Mesenchymal stem cell (in vitro differentiated cells and primary cell): ENCODE measurements at places on chromosomes 12 and 14.
A peak's percentile ranks its signal among the peaks of the same experiment; 100 is the strongest.

- DNase-seq: no peak
Measured at GRCh38 chr12:106213662-106214061, 34.2 kb downstream of the CKAP4 start.

DNA sequence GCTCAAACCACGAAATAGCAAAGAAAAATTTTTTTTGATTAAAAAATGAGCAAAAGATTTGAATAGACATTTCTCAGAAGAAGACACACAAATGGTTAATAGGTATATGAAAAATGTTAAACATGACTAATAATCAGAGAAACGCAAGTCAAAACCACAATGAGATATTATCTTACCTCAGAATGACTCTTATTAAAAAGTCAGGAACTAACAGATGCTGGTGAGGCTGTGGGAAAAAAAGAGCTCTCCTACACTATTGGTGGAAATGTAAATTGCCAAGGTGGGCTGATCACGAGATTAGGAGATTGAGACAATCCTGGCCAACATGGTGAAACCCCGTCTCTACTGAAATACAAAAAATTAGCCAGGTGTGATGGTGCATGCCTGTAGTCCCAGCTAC is 315.5 kb upstream of the FLRT2 start:
- no peak for DNase-seq

- DNase-seq: no peak
Measured at GRCh38 chr12:22340143-22340542, 5.6 kb upstream of the ST8SIA1 start.

DNA sequence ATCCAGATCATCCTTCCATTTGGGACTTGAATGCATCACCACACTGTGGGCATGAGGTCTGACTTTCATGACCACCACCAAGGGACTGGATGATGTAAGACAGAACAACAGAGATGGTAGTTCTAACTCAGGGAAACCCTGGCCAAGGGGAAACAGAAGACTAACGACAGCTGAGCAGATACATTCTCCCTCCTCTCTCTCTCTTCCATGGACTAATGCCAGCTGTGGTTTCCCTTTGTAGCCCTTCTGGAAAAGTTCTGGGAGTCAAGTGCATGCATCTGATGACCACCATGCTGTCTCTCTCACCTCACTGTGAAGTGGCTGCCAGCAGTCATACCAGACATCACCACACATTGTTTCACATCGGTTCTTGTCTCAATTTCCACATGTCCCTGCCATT is 3.4 kb downstream of the TAS2R30 start:
- DNase-seq: no peak

GRCh38 chr12:4059898-4060568 is 186.8 kb upstream of the PARP11 start:
- DNase-seq: no peak

- no peak for DNase-seq
Measured at GRCh38 chr14:35556548-35556947, 22.6 kb downstream of the INSM2 start.

- DNase-seq: no peak
Measured at GRCh38 chr12:52772188-52772587, 5.0 kb downstream of the KRT76 start.

DNA sequence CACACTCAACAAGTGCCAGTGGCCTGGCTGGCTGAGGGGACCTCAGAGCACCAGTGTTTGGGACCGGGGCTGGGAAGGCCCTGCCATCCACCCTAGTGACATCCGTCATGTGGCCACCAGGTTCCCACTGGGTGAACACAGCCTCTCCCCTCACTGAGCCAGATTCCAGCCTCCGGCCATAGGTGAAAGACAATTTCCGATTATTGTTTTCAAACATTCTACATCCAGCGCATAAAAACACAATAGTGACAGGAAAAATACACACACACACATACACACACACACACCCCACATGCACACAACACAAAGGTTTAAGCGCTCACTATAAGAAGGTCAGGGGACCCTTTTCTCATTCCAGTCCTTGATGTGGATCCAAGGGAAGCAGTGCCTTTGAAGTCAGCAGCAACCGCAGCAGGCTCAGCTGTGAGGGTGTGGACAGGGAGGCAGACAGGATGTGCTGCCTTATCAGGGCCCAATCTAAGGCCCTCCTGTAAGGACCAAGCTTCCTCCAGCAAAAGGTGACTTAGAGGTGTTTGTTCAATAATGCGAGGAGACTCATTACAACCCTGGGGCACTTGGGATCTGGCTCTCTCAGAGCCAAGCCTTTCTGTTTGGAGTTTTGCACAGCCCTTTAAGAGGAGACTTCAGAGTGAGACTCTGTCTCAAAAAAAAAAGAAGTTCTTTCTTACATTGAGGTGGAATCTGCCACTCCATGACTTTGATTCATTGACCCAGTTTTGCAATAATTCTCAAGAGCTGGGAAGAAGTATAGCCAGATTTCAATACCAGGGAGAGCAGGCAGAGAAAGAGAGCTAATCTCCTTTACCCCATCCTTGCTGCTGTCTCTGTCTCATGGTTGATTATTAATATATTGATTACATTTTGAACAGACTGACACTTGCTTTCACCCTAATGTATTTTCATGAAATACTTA is 227.8 kb downstream of the ZFP36L1 start:
- DNase-seq: peak; percentile 40

- peak; percentile 80 for DNase-seq
Measured at GRCh38 chr12:113766879-113767878, 198.9 kb downstream of the RBM19 start.

DNA sequence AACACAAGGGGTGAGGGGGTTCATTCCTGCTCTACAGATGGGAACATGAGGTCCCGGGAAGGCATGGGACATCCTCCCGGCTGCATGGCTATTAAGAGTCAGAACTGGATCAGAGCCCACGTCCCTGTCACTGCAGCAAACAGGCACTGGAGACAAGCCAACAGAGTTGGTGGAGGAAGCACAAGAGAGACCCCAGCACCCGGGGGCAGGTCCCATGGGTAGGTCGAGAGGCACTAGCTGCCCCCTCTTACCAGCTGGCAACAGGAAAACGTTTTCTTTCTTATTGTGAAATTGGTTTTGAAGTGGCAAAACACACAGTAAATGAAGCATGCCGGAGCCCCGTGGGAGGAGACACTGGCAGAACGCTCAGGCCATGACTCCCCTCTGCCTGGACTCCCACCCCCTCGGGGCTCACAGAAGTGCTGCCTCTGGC is 43.6 kb downstream of the SYNE3 start:
- no peak for DNase-seq

DNA sequence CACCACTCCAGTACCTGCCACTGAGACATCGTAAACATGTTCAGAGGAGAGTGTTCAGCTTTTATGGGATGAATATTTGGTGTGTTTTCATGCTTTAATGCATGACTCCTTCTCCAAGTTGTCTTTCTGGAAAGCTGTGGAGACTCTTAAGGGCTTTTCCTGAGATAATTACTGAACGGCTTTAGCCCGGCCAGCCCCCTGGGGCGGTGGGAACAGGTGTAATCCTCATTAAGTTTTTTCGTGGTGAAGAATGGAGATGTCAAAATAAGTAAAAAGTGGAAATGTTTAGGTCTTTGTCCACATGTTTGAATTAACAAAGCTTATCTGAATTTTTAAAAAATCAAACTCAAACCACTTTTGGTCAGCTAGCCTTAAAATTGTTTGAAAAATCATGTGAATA is 1.5 kb downstream of the SYNE2 start:
- no peak for DNase-seq

GRCh38 chr14:38003746-38004609 is 203.7 kb upstream of the SSTR1 start:
- no peak for DNase-seq

DNA sequence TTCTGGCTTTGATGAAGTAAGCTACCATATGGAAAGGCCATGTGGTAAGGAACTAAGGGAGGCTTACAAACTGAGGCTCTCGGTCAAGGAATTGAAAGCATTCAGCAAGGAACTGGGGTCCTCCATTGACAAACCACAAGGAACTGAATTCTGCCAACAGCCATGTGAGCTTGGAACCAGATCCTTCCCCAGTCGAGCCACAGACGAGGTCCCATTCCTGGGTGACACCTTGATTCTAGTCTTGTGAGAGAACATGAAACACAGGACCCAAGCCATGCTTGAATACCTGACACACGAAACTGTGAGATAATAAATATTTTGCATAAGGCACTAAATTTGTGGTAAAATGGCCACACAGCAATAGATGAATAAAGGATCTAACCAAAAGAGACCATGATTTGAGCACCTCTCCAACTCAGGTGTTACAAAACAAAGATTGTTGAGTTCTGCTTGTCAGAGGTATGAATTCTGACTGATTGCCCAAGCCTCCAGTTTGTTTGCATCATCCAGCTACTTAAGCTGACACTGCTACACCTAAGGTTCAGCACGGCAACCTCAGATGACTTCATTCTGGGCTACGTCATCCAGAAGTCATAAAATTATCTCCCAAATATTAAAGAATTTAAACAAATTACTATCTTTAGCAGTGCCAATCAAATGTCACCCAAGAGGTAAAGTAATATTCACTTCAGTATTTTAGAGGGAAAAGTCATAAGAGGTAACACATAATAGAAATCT is 59.4 kb downstream of the GARIN6 start:
- DNase-seq: no peak

DNA sequence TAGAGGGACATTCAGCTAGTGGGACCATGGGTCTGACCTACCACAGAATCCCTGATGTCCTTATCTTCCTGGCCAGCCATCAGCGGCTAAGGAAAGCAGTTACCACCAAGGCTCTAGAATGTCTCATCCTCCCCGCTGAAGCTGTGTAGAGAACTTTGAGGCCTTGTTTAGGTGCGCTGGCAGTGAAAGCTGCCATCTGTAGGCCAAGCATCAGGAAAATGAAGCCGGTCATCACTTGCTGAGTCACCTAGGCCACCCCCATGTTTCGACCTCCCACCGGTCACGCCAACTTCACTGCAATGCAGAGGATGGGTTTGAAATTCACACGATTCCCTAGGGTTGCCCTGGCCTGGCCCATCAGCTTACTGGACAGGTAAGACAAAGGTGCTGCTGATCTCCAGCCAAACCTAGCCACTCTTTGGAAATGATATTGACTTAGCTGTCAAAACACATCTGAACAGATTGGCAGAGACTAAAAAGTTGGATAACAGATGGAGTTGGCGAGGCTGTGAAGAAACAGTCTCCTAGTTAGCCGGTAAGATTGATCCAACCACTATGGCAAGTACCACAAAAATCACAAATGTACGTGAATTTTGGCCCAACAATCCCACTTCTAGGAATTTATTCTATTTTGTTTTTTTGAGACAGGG is 52.0 kb downstream of the NOS1 start:
- no peak for DNase-seq

GRCh38 chr12:69475237-69475975 is 5.2 kb downstream of the FRS2 start:
- DNase-seq: peak; percentile 75

DNA sequence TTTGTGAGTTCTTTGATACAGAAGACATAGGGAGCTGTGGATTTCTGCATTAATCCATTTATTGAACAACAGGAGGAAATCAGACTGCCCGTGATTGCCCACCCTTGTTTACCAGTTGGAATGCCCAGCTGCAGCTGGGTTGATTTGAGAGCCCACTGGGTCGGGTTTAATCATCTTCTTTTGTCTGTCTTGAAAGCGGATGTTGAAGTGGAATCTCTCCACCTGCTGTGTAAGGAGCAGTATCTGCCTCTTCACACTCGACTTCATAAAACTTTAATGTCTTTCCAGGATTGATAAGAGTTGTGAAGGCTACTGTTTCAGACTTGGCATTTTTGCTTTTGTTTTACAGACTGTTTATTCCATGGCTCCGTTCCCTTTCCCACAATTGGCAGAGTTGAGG is 39.9 kb downstream of the TBC1D30 start:
- no peak for DNase-seq

- no peak for DNase-seq
Measured at GRCh38 chr12:105854071-105854470, 284.7 kb downstream of the NUAK1 start.

DNA sequence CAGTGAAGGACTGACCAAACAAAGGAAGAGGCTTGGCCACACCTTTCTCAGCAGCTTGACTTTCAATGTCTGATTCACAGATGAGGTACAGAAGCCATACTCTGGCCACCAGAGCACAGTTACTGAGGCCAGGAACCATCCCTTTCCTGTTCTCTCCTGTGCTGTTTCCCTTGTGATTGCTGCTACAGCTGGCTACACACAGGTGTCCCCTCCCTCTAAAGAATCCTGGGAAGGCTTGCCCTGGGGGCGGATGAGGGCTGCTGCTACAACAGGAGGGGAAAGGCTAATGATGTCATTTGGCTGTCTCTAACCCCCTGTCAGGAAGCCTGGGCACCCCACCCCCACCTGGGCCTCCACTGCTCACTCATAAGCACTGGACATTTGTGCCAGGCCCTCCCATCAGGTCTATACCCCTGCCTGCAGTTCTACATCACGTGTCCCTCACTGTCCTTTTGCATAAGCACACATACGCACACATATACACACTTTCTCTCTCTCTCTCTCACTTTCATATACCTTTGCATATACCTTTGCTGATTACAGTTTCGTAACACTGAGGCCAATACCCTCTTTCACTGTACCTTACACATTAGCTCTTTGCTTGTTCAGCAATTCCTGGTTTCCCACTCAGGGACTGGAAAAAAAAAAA is 41.4 kb downstream of the PRPF40B start:
- no peak for DNase-seq

- no peak for DNase-seq
Measured at GRCh38 chr14:90671382-90672234, 144.6 kb downstream of the TTC7B start.

GRCh38 chr12:67811437-67812361 is 163.2 kb downstream of the DYRK2 start:
- DNase-seq: peak; percentile 53

GRCh38 chr12:49703647-49704137 is 3.5 kb downstream of the FMNL3 start:
- DNase-seq: peak; percentile 91

GRCh38 chr14:99263564-99264330 is 8.2 kb downstream of the BCL11B start:
- DNase-seq: no peak

GRCh38 chr12:3901116-3901515 is 27.9 kb upstream of the PARP11 start:
- no peak for DNase-seq

- DNase-seq: no peak
Measured at GRCh38 chr12:26700430-26700829, 132.6 kb downstream of the ITPR2 start.

DNA sequence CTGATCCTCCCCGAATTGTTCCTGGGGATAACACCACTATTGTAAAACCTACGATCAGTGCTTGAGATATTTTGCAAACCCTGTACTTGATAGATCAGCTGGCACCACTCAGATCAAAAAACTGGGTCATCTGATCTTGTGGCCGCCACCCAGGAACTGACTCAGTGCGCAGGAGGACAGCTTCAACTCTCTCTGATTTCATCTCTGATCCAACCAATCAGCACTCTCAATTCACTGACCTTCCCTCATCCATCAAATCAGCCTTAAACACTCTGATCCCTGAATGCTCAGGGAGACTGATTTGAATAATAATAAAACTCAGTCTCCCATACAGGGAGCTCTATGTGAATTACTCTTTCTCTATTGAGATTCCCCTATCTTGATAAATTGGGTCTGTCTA is 4.2 kb upstream of the XPOT start:
- DNase-seq: no peak

- no peak for DNase-seq
Measured at GRCh38 chr12:52661668-52662067, 9.7 kb upstream of the KRT2 start.

GRCh38 chr14:76467711-76468155 is 91.8 kb downstream of the ESRRB start:
- DNase-seq: no peak
